ENCODE measurements at places on chromosomes 1 and 21. TPM values are rescaled to one million over a fixed set of nuclear protein-coding genes. Genes with fewer than 3 reads are reported as not detected.

The FASLG gene
- not detected for total RNA-seq

The AZIN2 gene
- total RNA-seq = 3.9 TPM

The SSR2 gene
- total RNA-seq = 874 TPM

The AMY2A gene
- not detected for total RNA-seq

The RHD gene
- not detected for total RNA-seq

The FLG gene
- 0.35 TPM for total RNA-seq
